Activated naive CD4-positive, alpha-beta T cell (primary cell): ENCODE measurements at places on chromosomes 6 and 20.

GRCh38 chr20:63982937-63983336, 2.0 kb downstream of the PRPF6 start:
- no peak for DNase-seq

GRCh38 chr6:167791780-167792478, 34.8 kb upstream of the AFDN start:
- no peak for DNase-seq

GRCh38 chr20:11672959-11673358, 244.7 kb upstream of the BTBD3 start:
- DNase-seq = no peak

GRCh38 chr6:12148841-12149240, 136.7 kb downstream of the HIVEP1 start:
- no peak for DNase-seq

DNA sequence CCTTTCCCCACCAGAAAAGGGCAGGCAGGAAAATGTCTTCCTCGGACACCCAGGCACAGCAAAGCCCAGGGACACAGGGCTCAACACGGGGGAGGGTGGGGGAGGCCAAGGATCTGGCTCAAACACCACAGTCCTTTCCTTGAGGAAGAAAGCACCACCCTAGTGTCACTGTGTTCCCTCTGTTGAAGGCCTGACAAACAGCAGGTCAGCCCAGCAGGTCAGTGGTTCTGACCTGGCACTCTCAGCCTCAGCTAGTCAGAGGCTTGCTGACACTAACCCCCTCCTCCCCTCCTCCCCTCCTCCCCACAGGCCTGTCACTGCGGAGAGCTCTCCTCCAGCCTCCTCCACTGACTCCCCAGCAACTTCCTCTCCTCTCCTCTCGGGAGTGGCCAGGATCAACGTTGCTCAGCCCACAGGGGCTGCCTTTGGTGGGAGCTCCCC, 239.6 kb downstream of the LRFN2 start:
- DNase-seq = no peak

DNA sequence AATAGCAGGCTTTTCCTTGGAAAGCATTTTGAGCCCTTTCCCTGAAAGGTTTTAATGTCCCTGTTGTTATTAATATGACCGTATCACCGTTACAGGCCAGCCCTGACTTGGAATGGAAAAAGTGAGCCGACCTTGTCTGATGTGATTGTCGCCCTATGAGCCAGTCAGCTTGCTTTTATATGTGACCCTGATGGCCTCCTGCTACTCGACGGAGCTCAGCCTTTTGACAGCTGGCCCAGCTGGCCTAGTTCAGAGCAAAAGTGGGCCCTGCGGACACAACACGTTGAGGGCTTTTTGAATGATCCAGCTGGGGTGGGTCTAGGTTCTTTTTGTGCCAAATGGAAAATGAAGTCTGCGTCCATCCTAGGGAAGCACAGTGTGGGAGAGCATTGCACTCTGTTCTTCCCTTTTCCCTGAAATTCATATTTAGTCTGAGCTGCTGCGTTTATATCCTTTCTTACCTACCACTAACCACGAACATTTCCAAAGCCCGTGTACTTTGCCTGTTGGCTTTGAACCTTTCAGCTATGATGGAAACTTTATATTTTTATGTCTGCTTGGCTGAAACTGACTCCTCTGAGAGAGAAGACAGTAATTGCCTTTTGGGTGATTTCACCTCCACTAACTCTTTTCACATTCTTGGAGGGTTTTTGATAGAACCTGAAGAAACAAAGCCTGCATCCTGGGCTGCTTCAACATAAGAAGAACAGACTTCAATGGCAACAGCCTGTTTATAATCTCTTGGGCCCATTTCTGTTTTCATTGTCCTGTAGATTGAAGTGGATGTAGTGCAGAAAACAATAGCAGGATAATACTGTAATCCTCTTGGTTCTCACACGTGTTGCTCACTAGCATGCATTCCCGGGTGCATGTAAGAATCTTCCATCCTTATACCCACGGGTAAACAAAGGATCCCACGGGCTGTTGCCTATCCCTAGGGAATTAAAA, 121.8 kb upstream of the HDGFL1 start:
- no peak for DNase-seq

GRCh38 chr6:47278545-47278944, 31.2 kb downstream of the TNFRSF21 start:
- no peak for DNase-seq

- no peak for DNase-seq
Measured at GRCh38 chr6:147201885-147202515, 2.2 kb upstream of the STXBP5 start.

DNA sequence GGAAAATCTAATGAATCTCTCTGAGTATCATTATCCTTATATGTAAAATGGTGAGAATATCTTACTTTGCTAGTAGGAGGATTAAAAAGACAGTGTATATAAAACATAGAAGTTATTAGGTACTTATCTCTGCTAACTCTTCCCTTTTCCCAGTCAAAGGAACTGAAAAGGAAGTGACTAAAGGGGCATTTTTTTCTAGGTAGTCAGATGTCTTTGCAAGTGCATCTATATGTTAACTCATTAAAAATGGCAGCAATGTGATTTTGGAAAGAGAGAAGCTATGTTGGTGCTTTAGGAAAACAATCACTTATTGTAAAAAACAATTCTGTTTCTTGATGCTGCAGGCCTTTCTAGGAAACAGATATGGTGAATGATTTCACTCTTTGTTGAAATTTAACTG, 180.9 kb downstream of the SAMD5 start:
- no peak for DNase-seq

- no peak for DNase-seq
Measured at GRCh38 chr6:14743474-14744211, 502.2 kb upstream of the JARID2 start.

- DNase-seq = no peak
Measured at GRCh38 chr6:157438611-157439111, 57.7 kb downstream of the ZDHHC14 start.

- no peak for DNase-seq
Measured at GRCh38 chr6:16224409-16224808, 14.0 kb upstream of the GMPR start.

- peak; percentile 34 for DNase-seq
Measured at GRCh38 chr20:62642666-62643520, 590 bp downstream of the SLCO4A1 start.

GRCh38 chr6:104684911-104685415, 174.8 kb downstream of the HACE1 start:
- DNase-seq = no peak

GRCh38 chr6:21245488-21245887, 348.1 kb upstream of the SOX4 start:
- no peak for DNase-seq

- no peak for DNase-seq
Measured at GRCh38 chr6:170514908-170515307, 38.2 kb downstream of the PSMB1 start.

- DNase-seq = peak; percentile 43
Measured at GRCh38 chr20:62156592-62157386, 13.2 kb downstream of the SS18L1 start.

DNA sequence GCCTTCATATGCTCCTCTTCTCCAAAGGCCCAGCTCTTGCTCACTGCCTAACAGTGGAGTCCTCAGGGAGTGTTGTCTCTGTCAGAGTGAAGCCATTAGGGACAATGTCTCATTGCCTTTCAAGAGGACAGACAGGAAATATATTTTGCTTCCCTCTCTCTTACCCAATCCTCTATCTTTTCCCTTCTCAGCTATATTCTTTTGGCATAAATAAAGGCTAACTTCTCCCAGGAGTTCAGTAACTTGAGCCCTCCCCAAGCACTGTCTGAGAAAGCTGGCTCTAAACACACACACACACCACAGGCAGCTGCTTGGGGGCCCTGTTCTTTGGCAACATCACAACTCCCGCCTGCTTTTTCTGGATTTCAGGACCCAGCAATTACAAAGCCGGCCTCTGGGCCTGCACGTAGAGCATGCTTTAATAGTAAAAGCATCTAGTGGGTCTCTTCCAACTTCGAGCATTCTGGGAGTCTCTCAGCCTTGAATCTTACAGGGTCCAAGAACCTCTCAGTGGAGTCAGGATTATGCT, 34.7 kb upstream of the LAMA4 start:
- DNase-seq = no peak

DNA sequence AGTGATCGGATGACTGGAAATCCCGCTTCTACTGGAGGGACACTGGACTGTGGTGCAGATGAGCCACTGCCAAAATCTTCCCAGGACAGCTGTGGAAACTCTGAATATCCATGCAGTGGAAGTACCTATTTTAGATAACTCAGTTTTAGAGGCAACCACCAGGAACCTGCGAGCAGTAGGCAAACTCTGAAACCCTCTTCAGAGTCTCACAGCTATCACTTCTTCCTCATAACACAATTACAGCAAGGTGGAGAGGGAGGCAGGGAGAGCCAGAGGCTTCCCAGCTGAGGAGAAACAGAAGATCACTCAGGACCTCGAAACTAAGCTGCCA, 322.8 kb upstream of the NT5E start:
- DNase-seq = no peak

GRCh38 chr6:22830463-22830862, 261.1 kb downstream of the HDGFL1 start:
- DNase-seq = no peak

DNA sequence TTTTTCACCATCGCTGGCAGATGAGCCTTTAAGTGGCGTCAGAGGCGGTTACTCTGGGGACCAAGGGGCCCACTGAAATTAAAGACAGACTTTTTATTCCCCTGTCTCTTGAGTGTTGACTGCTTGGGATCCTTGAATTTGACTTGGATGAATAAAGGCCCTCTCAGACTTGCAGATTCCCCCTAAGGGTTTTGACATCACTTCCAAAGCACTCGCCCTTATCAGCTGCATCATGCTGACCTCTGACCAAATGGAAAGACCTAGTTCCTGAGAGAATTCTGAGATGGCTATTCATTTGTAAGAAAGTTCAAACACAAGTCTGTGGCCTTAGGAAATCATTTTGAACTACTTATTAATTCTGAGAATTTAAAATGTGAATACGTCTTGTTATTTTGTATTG, 13.5 kb upstream of the MOXD1 start:
- DNase-seq = no peak

DNA sequence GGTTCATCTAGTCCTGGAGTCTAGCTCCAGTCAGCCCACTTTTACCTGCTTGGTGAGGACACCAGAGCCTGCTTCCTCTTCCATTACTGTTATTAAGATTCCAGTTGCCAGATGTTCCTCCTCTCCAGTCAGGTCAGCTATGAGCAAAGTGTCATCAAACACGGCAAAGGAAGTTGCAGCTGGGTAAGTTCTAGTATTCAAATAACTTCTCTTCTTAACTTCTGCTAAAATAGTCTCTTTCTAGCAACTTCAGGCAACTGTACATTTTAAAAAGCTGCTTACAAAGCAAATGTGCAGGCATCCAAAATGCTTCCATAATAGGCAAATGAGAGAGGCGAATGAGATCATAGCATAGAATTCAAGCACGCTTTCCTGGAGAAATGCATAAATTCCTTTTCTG, 18.4 kb upstream of the MRPS18A start:
- no peak for DNase-seq

GRCh38 chr6:68427630-68428029, 207.5 kb upstream of the ADGRB3 start:
- no peak for DNase-seq

DNA sequence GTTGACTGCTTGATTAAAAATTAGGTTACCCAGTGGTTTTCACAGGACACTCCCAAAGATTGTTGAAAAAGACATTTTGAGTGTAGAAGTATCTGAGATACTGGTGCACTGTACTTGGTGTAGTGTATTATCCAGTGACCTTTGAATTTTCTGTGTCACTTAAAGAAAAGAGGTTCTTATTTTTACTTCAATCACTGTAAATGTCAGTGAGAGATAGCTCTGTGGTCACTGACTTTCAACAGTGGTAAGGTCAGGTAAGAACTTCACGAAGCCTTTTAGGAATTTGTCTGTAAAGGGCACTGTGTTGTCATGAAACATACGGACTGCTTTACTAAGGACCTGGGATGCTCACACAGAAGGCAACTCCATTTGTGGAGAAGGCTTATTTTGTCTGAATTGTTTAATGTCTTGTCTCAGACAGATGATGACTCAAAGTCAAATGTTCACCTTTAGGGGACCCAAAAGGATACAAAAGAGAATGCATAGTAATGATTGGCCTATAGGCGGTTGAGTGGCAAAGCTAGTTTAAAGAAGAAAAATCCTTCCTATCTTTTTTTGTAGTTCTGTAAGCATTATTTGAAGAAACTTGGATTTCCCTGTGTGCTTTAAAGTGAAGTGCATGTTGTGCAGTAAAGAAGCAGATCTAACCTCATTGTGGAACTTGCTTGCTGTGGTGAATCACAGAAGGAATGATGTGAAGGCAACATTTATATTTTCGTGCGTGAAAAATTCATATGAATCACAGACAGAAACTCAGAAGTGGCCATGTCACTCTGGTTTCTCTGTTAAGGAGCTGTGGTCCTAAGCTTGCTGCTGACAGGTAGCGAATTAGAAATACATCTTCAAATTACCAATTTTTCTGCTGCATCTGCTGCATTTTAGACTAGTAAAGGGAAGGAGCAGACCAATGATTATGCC, 47.3 kb downstream of the ZFAND3 start:
- DNase-seq = no peak

DNA sequence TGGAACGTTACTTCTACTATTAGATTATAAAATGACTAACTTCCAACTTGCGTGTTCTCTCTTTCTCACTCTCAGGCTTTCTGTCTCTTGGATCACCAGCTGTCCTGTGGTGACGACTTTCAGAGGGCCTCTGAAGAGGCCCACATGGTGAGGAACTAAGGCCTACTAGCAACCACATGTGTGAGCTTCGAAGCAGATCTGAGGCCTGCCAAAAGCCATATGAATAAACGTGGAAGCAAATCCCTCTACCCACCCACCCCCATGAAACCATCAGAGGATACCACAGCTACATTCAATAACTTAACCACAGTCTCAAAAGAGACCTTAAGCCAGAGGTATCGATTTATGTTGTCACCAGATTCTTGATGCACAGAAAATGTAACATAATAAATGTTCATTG, 13.5 kb upstream of the BMP5 start:
- DNase-seq = no peak

DNA sequence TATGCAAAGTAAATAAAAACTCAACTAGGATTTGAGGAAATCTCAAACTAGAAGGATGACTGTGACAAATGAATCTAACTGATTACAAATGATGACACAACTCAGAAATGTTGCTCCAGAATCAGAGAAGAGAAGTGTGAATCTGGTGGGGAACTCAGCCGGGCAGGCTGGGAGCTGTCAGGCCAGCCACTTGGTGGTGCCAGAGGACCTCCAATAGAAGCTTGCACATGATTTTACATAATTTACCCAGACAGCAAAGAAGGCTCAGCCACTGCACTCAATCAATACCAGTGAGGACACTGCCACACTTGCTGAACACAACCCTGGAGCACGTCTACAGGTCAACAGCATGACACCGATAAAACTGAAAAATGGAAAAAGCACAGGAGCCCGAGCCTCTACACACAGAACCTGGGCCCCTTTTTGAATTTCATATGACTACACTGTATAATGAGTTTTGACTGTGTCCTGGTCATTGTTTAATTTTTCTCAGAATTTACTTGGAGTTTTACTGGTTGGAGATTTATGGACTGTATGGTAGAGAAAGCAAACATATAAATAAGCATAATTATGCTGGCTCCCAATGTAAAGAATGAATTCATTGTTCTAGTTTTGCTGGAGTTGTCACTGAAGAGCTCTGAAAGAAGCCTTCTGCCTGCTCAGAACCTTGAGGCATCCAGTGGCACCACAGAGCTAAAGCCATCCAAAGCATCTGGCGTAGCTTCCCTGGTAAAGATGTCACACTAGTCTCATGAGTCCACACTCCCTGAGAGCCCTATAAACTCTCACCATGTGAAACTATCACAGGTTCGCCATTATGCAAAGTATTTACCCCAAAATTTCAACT, 296.5 kb downstream of the THBS2 start:
- no peak for DNase-seq
